A172 (cell line): ENCODE measurements at places on chromosomes 6 and 20.

DNA sequence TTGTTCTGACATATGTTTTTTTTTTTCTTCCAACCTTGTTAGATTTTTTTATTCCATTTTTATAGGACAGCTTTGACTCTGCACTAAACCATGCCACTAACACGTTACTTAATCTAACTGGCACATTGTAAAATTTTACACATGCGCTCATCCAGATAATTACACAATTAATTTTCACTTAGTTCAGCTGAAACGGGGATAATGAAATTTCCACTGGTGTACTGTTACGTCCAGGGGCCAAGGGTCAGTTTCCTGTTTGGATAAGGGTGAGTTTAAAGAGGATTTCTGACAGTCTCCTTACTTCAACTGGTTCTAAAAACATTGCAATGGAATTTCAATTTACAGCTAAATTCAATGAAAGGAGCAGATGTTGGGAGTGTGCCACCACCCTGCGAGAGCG is 221.8 kb upstream of the CEP162 start:
- no peak for DNase-seq

- no peak for DNase-seq
These were observed 104.8 kb downstream of the FLRT3 start for GRCh38 chr20:14232650-14233049.

DNA sequence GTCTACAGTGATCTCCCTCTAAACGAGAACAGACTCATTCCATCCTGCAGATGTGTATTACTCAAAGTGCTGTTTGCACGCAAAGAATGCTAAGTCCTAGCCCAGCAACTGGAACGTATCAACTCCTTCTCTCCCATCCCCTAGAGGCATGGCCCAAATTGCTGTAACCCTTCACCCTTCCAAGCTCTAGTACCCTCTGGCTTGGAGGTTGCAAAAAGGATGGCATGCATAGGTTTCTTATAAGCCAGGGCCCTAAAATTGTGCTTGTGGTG is 71.5 kb upstream of the TGM3 start:
- DNase-seq, result no peak

DNA sequence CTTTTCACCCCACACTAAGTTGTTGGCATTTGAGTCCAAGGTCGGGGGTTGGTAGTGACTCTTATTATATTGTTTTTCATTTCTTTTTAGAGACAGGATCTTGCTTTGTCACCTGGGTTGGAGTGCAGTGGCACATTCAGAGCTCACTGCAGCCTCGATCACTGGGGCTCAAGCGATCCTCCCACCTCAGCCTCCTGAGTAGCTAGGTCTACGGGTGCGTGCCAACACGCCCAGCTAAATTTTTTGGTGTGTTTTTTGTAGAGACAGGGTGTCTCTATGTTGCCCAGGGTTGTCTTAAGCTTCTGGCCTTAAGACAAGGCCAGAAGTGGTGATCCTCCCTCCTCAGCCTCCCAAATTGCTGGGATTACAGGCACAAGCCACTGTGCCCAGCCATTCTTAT is 25.1 kb upstream of the TGM2 start:
- no peak for DNase-seq

DNA sequence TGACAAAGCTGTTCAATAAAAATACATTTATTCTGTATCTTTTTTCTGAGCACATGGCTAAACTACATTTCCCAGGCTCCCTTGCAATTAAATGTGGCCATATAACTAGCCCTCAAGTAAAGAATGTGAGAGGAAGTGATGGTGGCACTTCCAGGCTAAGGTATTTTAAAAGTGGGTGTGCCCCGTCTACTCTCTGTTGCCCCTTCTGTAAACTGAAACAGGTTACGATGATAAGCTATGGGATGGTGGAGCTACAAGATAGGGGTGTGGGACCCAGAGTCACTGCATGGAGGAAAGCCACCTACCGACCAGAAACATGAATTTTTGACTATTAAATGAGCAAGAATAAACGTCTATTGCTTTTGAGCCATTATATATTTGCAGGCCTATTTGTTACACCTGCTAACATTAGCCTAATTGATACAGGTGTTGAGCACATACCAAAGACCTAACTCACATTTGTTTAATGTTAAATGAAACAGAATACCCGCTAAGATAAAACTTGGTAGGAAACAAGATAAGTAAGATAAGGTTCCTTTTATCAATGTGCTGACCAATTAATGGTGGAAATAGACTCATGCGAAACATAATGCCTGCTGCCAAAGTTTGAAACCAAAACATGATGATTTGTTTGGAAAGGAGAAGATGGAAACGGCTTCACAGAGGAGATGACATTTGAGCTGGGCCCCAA is 3.1 kb downstream of the FYN start:
- no peak for DNase-seq
